ENCODE measurements at places on chromosomes 13 and 19.
A peak's percentile ranks its signal among the peaks of the same experiment; 100 is the strongest.

DNA sequence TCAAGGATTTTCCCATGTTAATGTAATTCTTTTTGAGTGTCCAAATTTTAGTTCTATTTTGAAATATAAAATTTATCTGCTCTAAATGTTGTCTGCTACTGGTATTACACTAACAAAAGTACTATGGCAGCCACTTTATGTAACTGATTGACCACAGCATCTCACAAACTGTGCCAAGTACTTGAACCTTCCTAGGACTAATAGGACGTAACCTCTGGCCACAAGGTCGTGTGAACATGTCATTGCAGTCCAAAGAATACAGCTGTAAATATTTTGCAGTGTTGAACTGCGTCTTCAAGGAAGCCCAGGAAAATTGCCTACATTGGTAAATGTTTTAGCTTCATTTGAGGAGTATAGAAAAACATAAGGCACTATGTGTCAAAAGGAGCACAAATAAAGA lies 1.9 kb downstream of the KCTD4 start:
- no peak for DNase-seq

- DNase-seq: no peak
These were observed 2.6 kb downstream of the GTF2F2 start for GRCh38 chr13:45122941-45123340.

- no peak for DNase-seq
These were observed 4.1 kb downstream of the SLC17A7 start for GRCh38 chr19:49437231-49437630.

DNA sequence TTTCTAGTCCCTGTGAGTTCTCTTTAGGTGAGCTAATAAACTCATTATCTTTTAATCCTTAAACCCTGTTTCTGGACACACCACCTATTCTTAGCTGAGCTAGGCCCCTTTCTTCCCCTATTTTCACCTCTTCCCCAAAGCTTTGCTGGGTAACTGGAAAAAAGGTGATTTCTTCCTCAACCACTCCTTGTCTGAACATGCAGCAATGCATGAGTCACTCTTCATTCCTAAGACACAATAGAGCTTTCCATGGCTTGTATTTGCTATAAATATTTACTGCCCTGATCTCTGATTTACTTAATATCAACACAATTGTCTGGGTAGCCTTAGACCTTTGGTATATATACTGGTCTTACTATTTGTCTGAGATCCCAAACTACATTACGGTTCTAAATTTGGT lies 370.9 kb downstream of the KLF5 start:
- no peak for DNase-seq

GRCh38 chr13:92150606-92151005 lies 752.2 kb downstream of the GPC5 start:
- no peak for DNase-seq

DNA sequence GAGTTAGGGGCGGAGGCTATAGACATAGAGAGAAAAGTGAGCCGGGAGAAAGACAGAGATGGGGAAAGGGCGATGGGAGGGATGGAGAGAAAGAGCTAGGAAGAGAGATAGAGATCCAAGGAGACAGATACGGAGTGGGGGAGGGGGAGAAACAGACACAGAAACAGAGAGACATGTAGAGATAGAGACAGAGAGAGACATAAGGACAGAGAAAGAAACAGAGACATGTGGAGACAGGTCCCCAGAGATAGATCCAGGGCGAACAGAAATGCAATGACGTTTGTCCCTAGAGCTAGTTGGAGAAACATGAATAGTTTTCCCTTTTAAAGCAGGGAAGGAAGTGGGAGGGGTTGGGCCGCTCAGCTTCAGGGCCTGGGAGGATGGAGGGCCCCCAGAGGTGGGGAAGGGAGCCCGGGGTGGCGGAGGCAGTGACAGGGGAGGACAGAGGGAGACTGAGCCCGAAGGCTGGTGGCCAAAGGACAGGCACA lies 4.6 kb downstream of the PPP1R14A start:
- DNase-seq: no peak

- DNase-seq: no peak
These were observed 152.5 kb downstream of the IER2 start for GRCh38 chr19:13302526-13303270.

GRCh38 chr13:48829536-48829935 lies 146.2 kb upstream of the FNDC3A start:
- DNase-seq: no peak

GRCh38 chr19:54425382-54425723 lies 10.1 kb downstream of the TTYH1 start:
- DNase-seq: no peak

- DNase-seq: no peak
These were observed 102.7 kb downstream of the ELF1 start for GRCh38 chr13:40916207-40916998.

DNA sequence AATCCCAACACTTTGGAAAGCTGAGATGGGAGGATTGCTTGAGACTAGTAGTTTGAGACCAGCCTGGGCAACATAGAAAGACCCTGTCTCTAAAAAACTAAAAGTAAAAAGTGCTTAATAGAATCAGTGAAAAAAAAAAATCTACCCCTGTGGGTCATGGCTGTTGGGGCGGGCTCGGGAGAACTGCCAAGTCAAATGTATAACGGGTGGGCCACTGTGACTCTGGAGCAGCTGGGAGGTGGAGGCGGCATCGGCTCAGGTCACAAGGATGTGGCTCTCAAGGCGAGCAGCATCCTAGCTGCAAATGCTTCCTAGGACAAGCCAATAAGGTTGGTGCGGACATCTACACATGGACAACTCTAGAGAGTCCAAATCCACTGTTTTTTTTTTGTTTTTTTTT lies 30.9 kb downstream of the C19orf47 start:
- no peak for DNase-seq

DNA sequence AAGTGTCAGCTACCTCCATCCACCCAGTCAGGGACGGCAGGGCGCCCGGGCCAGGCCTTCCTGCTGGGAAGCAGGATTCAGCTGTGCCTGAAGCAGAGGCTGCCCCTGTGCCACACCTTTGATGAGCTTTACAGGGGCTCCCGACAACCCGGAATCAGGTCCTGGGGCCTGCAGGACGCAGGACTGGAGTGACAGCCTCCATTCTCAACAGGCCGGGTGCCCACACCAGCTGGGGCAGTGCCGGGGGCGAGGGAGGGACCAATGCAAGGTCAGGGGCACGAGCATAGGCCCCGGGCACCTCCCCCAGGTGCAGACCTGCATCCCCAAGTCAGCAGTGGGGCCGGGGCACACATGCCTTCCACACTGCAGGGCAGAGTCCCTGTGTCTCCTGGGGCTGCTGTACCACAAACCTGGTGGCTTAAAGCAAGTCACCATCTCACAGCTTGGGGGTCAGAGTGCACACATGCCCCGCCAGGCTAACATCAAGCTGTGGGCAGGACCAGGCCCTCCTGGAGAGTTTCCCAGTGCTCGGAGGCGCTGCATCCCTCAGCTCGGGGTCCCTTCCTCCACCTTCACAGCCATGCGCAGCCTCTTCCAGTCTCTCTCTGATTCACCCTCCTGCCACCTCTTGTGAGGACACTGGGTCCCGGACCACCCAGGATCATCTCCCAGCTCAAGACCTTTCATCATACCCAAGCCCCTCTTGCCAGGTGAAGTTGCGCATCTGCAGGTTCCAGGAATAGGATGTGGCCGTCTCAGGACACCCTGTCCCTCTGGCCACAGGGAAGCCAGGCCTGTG lies 13.4 kb downstream of the UBXN6 start:
- no peak for DNase-seq

GRCh38 chr19:30682146-30682998 lies 310.2 kb downstream of the ZNF536 start:
- DNase-seq: no peak

DNA sequence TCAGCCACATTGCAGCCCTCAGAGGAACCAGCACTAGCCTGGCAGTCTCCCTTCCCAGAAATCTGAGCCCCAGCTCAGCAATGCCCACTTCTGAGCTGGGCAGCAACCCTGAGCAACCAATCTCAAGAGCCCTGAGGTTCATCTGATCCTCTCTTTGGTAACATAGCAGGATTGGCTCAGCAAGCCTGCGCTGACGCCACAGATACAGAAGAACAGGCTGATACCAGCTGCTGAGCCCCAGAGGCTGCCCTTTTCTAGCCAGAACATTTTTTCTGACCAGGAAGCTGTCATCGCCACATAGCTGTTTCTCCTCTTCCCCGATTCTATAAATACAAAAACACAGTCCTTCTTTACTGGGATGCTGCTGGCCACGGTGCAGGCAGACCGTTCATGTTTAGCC lies 59.8 kb downstream of the TRPM4 start:
- no peak for DNase-seq

- DNase-seq: peak; percentile 34
These were observed 1.3 kb downstream of the MEIS3 start for GRCh38 chr19:47417746-47418691.

- no peak for DNase-seq
These were observed 23.2 kb downstream of the C13orf46 start for GRCh38 chr13:113950451-113951245.

GRCh38 chr19:16876904-16877361 lies 11.9 kb upstream of the F2RL3 start:
- DNase-seq: no peak

DNA sequence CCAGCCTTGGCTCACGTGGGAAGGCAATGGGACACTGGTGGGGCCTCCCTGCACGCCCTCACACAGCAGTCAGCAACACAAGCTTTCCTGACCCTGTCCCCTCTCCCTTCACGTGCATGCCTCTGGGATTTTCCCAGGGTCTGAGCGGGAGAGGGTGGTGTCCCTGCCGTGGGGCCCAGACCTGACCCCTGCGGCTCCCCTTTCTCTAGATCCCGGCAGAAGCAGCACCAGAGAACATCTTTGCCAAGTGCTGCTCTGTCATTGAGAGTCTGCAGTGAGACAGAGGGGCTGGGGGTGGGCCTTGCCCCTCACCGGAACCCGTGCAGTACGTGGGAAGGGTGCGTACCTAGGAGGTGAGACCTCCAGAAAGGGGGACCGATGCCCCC lies 12.6 kb downstream of the KHSRP start:
- no peak for DNase-seq

DNA sequence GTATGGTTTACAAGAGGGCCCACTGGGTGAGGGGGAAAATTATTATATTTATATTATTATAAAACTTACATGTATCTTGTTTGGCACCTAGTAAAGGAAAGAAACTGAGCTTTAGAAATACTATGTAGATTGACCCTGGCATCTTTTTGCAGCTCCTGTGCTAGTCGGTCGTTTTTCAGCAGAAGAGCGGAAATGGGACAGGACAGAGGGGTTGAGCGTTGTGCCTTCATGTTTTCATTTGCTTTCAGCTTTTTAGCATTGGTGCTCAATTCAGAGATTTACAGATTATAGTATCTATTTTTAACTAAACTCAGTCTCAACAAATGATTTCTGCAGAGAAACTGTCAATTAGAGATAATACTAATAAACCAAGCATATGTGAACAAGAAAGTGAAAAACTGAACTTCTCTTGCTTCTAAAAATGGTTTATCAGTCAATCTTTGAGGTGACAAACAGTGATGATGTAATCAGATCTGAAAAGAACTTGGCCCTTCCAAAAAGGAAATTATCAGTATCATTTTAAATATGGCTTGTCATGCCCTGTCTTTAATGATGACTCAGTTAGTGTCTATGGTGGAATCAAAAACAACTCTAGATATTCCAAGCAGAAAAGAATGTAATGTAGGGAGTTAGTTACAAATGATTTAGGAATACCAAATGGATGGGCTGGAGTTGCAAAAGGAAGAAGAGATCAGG lies 56.9 kb upstream of the KCTD4 start:
- DNase-seq: no peak

GRCh38 chr13:33270895-33271538 lies 14.5 kb downstream of the STARD13 start:
- no peak for DNase-seq

All from stimulated activated CD4-positive, alpha-beta T cell treated with anti-CD3 and anti-CD28 coated beads, Interleukin-4, amount 100 ng/mL, for 4 hours (primary cell).